ENCODE measurements at places on chromosomes 2 and 18.

- no peak for DNase-seq
Measured at GRCh38 chr18:46437061-46437460, 220.0 kb downstream of the LOXHD1 start.

GRCh38 chr2:225599856-225600255, 200.3 kb downstream of the NYAP2 start:
- DNase-seq: no peak

GRCh38 chr2:161337247-161337646, 29.0 kb downstream of the PSMD14 start:
- no peak for DNase-seq

DNA sequence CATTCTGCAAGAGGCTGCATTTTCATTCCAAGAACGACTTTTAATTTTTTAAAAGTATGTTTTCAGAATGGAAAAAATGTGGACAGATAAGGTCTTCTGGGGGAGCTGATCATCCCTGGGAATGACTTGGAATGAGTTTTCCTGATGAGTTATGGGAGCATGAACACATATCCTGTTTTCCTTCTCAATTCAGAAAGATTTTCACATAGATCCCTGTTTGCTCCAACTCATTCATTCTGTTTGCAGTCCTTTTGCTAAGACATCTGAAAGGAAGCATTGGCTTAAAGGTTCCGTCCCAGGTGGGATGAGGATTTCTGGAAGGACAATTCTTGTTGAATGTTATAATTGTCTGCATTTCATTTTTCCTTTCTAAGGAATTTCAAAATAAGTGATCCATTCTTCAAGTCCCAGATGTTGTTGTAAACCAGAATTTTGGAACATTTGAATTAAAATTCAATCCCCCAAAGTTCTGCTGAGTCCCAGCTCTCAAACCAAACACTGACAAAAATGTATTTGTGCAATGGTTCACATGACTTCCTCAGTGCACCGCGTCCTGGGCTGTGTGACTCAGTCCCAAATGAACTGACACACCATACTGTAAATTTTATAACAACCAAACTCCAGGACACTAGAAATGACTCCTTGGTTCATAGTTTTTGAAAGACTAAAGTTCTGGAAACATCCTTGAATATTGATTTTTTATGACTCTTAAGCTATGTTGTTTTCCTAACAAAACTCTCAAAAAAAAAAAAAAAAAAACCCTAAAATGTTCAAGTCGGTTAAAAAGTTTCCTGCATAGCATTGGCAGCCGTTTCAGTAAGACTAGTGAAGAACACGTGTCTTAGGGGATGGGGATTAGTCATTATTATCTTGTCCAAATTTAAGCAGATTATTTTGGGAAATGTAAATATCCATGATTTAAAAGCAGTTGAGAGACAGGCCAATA, 281.8 kb upstream of the TCF4 start:
- DNase-seq: no peak

GRCh38 chr2:23425885-23426262, 40.9 kb downstream of the KLHL29 start:
- no peak for DNase-seq

DNA sequence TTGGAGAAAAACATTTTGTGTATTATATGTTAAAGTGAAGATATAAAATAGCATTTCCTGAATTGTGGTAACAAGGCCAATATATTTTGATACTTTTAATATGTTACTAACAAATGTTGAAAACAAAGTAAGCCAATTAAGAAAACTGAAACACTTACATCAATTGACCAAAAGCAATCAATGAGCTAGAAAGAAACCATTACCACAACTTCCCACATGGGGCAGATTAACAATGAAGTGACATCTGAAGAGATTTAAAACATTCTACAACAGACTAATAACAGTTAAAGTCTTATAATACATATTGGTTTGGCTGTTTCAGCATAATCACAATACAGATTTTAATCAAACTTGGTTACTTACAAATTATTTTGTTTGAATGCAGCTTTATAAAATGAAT, 282.4 kb upstream of the NETO1 start:
- DNase-seq: no peak

- no peak for DNase-seq
Measured at GRCh38 chr2:28505361-28505760, 9.5 kb downstream of the PLB1 start.

DNA sequence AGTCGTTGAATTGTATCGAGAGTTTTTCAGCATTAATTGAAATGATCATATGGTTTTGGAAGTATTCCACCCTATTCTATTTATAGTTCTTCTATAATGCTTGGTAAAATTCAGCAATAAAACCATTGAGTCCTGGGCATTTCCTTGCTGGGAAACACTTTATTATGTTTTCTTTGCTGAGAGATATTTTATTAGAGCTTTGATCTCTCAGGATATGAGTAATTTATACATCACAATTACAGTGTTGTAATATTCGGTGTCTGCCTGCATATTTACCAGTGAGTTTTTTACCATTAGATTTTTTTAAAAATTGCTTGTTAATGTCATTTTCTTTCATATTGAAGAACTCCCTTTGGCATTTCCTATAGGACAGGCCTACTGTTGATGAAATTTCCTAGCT, 402.7 kb upstream of the FSIP2 start:
- DNase-seq: no peak

- peak; percentile 22 for DNase-seq
Measured at GRCh38 chr18:40437517-40437916, 1517.5 kb upstream of the PIK3C3 start.

GRCh38 chr18:28284132-28284531, 107.2 kb upstream of the CDH2 start:
- no peak for DNase-seq

DNA sequence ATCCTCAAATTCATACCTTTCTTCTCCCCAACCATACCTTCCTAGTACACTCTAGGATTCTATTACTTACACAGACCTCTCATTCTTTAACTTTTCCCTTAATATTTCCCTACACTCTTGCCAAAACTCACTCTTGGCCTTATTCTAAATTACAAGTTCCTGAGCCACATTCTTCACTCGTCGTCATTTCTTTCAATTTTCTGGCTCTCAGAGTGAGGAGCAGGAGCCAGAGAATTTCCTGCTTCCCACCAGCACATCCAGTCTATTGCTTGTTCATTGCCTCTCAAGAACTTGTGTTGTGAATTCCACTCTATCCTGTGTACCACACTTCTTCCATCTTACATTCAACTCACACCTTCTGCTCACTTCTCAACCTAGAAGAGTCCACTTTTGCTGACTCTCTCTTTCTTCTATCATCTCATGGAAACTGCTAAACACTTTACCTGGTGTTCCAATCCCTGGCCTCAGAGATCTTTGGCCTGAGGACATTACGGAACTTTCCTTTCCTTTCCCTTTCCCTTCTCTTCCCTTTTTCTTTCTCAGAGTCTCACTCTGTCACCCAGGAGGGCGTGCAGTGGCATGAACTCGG, 171.6 kb downstream of the PLCL1 start:
- DNase-seq: no peak

DNA sequence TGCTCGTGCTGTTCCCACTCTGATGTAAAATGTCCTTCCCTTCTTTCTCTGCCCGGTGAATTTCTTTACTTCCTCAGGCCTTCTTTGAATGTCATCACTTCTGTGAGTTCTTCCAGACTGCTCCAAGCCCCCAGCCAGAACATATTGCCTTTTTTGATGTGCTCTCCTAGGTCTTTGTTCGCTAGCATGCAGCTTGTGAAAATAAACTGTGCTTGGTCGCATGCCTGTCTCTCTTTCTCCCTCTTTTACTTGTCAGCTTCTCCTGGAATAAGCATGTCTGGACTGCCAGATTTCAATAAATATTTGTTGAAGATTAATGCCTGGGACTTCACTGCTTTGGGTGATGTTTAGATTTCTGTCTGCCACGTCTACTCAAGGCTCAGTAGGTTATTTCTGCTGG, 82.7 kb upstream of the ARHGAP28 start:
- no peak for DNase-seq

GRCh38 chr18:42271647-42272414, 316.8 kb downstream of the PIK3C3 start:
- no peak for DNase-seq

GRCh38 chr2:9640403-9641104, 9.8 kb upstream of the YWHAQ start:
- no peak for DNase-seq

- no peak for DNase-seq
Measured at GRCh38 chr2:158756331-158756730, 38.8 kb upstream of the DAPL1 start.

GRCh38 chr18:49910986-49911385, 97.7 kb upstream of the ACAA2 start:
- no peak for DNase-seq

DNA sequence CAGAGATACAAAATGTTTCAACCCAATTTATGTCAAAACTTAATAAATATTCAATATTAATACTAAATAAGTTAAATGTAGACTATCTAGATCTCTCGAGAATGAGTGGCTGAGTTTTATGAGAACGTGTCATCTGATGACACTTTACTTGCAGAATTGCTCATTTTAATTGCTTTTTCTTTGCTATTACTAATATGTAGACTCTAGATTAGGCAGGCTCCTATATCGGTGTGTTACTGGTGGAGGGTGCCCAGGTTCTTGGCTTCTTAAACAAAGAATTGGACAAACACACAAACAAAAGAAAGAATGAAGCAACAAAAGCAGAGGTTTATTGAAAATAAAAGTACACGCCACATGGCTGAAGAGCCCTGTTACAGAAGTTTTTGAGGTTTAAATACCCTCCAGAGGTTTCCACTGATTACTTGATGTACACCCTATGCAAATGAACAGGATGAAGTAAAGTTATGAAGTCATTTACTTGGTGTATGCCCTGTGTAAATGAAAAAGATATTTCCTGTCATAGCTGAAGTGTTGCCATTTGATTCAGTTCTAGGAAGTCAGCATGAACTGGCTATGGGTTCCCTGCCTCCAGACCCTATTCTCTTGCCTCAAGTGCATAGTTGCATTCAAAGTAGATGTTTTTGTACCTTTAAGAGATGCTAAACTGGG, 122.9 kb upstream of the ITGA4 start:
- no peak for DNase-seq

DNA sequence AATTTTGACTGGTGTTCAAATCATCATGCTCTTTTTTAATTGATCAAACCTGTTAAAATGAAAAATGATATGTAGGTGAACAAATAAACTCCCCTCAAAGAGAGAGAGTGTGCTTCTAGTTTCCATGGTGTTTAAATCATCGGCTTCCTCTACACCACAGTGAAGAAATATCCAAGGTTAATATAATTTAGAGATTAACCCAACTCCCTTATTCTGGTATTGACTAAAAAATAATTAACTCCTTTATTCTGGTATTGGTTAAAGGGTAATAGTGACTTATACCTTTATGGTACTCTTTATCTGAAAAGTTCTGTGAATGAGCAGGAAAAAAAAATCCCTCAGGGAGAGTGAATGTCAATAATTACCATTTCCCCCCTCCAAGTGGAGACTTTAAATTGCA, 93.1 kb downstream of the SPATS2L start:
- DNase-seq: no peak

DNA sequence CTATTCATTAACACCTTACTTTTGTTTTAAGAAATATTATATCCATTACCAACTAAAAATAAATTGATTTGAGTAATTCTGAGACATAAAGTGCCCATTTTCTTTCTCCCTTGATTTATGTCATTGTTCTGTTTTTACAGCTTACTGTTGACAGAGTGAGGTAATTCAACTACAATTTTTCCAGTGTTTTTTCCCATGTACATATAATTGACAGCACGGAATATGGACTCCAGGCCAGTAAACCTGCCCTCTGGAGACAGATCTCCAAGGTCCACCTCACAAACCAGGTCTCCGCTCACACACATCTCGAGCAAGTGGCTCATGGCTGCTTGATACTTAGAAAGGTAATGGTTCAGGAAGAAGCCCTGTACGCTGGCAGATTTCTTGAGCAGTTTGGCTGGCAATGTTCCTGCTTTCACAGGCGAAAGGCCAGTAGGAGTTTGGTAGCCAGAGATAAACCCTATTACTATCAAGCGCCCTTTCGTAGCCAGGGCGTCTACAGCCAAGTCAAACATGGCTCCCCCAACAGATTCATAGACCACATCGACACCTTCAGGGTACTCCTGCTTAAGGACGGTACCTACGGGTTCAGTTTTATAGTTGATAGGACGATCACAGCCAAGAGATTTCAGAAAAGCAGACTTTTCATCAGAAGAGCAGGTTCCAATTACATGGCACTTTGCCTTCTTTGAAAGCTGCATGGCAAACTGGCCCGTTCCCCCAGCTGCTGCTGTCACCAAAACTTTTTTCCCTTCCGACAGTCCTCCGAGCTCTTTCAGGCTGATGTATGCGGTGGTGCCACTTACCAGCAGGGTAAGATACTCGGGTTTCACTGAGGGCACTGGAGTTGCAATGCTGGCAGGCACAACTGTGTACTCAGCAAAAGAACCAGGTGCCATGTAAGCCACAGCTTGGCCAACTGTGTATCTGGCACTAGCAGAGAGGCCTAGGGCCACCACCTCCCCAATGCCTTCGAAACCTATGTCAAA, 7.4 kb downstream of the PTGR3 start:
- DNase-seq: no peak

Measured in NCI-H446 treated with DMSO at 0.1 percent for 48 hours (cell line).